ENCODE measurements at places on chromosomes 3 and 15.

GRCh38 chr3:42501681-42502428, 588 bp upstream of the VIPR1 start:
- no peak for DNase-seq

DNA sequence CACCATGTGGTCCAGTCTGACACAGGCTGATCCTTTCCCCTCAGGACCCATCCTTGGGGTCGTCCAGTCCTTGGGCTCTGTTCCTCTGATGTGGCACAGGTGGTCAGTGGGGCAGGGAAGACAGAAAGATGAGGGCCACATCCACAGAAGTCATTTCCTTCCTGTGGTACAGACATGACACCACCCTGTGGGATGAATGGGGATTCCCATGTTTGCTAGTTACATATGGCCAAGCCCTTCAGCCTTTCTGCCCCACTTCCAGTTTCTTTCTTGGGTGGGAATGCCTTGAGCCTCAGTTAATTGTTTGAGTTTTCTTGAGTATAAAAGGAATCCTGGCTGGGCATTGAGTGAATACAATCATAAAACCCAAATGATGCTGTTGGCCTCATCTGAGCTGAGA, 284.7 kb upstream of the CTDSPL start:
- DNase-seq: no peak

- DNase-seq: no peak
Measured at GRCh38 chr15:25058080-25058785, 103.4 kb downstream of the SNRPN start.

DNA sequence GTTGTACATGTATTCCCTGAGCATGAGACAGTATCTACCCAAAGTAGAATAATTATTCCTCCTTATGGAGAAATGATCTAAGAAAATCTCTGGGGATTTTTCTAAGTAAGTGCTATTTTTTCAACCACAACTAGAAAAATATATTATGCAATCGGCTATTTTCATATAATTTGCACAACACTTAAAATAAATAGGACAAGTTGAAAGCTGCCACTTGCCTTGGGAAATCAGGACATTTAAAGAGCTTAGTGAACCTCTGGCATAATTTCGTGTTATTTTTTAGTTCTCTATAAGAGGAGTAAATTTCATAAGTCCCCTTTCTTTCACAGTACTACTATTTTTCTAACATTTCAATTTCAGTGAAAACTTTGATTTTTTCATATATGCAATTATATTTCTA, 672.1 kb downstream of the OTOL1 start:
- no peak for DNase-seq

- DNase-seq: no peak
Measured at GRCh38 chr3:172622156-172622555, 88.7 kb downstream of the NCEH1 start.

DNA sequence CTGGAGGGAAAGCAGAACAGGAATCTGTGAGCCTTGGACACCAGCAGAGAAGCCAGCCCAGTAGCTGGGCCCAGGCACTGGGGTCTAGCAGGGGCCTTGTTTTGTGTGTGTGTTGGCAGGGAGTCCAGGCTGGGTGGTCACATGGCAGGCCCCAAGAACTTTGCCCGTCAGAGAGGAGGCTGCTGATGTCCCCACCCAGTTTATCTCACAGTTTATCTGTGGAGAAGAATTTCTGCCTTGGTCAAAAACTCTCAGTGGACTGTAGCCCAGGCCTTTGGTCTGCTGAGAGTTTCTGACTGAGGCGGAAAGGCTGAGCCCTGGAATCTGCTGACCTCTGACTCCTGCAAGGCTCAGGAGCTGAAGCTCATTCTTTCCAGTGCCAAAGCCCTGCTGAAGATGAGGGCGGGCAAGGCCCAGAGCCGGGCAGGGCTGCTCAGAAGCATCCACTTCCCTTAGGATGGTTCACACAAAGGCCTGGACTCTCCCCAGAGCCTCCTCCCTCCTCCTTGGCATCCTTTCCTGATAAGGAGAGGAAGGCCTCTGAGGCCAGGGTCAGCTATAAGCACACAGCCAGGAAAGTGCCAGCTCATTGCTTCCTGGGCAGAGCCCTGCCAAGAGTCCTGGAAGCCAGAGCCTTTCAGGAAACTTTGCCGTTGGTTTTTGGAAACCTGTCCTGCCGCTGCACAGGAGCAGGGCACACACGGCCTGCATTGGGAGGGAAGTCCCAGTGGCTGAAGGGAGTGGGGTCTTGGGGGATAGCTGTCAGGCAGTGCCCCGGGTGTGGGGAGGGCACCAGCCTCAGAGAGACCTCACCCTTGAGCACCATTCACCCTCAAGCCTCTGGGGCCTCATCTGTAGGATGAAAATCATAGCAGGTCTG, 37.2 kb upstream of the SLCO2A1 start:
- DNase-seq: no peak

DNA sequence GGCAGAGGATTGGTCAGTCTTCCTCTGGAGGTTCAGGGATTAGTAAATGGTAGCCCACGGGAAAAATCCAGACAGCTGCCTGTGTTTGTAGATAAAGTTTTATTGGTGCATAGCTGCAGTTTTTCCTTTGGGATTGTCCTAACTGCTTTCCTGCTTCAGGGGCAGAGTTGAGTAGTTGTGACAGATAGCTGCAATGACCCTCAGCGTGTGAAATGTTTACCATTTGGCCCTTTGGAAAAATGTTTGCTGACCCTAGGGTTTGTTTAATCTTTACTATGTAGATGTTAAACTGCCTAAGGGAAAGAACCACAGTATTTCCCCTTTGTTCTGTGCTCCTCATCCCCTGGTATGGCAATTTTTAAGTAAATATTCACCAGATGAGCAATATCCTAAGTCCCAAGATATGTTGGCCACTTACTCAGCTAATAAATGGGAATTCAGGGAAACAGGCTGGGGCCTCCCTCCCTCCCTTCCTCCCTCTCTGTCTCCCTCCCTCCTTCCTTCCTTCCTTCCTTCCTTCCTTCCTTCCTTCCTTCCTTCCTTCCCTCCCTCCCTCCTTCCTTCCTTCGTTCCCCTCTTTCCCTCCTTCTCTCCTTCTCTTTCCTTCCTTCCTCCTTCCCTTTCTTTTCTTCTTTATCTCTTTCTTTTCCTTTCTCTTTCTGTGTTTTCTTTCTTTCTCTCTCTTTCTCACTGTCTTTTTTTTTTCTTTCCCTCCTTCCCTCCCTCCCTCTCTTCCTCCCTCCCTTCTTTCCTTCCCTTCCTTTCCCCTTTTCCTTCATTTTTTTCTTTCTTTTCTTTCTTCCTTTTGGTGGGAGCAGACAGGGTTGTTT, 234.6 kb upstream of the BHLHE40 start:
- peak; percentile 98 for DNase-seq

DNA sequence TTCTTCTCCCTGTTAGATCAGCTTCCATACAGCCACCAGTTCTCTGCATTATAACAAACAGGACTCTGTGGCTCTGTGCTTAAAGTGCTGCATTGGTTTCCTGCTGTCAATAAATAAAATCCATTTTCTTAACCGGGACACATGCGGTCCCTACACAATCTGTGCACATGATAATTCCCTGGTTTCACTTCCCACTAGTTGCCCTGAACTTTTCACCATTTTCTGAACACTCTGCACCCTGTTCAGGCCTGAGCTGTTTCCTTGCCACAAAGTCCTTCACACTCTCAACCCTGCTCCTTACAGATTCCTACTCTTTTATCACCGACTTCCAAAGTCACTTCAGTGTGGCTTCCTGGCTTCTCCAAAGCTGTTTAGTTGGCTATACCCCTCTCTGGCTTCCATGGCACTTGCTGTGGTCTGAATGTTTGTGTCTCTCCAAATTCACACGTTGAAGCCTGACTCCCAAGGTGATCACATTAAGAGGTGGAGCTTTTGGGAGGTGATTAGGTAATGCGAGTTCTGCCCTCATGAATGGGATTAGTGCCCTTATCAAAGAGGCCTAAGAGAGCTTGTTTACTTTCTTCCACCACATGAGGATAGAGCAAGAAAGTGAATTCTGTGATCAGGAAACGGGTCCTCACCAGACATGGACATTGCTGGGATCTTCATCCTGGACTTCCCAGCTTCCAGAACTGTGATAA, 233.4 kb downstream of the CHST2 start:
- no peak for DNase-seq

Data from renal cortical epithelial cell (primary cell).